ENCODE measurements at places on chromosomes 2 and 18.

GRCh38 chr18:6810191-6810590 is 80.7 kb downstream of the ARHGAP28 start:
- no peak for DNase-seq

- DNase-seq = no peak
These were observed 18.7 kb downstream of the CFAP53 start for GRCh38 chr18:50247561-50247960.

DNA sequence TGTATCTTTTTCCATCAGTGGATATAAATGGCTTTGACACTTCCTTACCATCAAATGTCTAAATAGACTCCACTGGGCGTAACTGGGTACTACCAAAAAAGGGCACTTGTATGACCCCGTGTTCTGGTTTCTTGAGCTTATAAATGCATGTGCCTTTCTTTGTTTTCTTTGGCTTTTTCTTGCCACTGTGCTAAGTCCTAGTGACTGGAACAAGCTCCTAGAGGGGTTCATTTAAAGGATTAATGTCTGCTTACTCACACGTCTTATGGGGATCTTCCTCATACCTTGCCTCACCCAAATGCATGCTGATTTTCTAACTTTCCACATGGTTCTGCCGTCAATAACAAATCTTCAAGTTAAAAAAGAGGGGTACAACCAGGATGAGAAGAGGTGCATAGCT is 19.8 kb upstream of the ZNF532 start:
- no peak for DNase-seq

GRCh38 chr18:56368066-56368465 is 270.3 kb downstream of the TXNL1 start:
- DNase-seq = no peak

DNA sequence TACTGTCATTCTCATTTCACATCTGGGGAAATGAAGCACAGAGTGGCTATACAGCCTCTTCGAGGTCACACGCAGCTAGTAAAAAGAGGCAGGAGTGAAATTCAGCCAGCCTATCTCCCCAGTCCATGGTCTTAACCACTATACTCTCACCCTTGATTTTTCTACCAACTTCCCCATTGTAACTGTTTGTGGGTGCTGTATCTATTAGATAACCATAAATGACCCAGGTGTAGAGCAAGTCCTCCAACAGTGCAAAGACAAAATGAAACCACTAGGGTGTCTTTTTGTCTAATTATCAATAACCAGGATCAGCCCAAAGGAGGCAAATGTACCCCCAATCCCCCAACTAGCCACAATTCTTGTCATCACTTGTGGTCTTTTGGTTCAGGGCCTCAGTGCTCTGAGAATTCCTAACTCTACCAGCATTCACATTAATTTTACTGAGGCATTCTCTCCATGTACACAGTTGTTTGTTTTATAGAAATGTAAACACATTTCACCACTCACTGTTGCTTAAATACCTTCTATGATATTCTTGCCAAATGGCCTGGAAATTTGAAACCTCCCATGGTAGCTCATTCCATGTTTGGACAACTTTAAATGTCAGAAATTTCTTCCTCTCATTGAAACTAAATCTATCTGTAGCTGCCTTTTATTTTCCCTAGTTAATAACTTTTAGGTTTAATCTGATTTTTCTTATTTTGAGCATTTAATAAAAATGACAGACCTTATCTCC is 58.7 kb downstream of the SLC40A1 start:
- DNase-seq = peak; percentile 18

GRCh38 chr2:224670203-224670602 is 46.0 kb downstream of the CCDC195 start:
- DNase-seq = no peak

DNA sequence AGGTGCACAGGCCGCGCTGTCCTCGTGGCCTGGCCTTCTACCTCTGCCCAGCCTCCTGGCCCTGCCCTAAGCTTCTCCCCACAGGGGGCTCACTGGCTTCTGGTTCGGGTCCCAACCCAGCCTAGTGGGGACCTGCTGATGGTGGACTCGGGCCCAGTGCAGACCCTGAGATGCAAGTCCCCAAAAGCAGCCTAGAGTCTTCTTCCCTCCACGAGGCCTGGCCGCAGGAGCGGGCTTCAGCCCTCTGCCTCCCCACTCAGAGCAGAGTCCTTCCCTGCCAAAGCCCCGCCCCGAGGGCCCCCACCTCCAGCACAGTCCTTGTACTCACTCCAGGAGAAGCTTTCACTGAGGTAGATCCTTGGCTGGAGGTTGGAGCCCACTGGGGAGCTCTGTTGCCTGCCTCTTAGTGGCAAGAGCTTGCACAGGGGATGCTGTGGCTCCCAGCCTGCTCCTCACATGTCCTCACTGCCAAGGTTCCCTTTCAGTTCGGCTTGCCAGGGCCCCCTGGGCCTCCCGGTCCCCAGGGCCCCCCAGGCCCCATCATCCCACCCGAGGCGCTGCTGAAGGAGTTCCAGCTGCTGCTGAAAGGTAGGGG is 3.6 kb downstream of the ERFE start:
- DNase-seq = no peak

GRCh38 chr2:171330155-171330956 is 103.4 kb downstream of the METTL8 start:
- no peak for DNase-seq

- DNase-seq = no peak
These were observed 306.7 kb downstream of the SETBP1 start for GRCh38 chr18:44987371-44987770.

DNA sequence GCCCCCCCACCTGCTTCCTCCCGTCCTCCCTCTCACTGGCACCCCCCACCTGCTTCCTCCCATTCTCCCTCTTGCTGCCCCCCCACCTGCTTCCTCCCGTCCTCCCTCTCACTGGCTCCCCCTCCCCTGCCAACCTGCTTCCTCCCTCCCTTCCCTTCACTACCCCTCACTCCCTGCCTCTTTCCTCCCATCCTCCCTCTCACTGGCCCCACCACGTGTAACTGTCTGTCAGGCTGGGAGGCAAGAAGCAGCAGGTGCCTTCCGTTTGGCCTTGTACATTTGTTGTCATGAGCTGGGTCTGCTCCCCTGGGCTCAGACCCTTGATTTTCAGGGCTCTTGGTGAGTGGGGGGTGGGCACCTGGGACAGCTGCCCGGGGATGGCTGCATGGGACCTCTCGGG is 19.1 kb downstream of the RTP5 start:
- DNase-seq = no peak

DNA sequence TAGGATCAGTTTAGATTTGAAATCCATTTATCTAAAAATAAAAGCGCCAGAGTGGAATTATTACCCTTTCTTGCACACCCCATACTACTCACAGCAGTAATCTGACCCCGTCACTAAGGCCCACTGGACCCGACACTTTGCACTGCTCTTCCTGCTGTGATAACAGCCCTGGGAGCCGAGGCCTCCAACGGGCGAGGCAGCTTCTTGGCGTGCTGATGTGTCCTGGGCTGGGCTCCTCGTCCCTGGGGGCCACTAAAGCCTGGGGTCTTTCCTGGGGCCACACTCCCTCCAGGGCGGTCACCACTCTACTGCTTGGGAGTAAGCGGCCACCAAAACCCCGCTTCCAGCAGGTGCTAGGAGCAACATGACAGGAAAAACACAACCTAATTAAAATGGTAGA is 61.7 kb downstream of the ZAP70 start:
- no peak for DNase-seq

GRCh38 chr2:165660361-165660760 is 133.7 kb downstream of the GALNT3 start:
- DNase-seq = no peak

GRCh38 chr2:238136820-238137537 is 1.5 kb upstream of the KLHL30 start:
- DNase-seq = no peak

- DNase-seq = no peak
These were observed 44.1 kb downstream of the TGFA start for GRCh38 chr2:70509565-70509964.

DNA sequence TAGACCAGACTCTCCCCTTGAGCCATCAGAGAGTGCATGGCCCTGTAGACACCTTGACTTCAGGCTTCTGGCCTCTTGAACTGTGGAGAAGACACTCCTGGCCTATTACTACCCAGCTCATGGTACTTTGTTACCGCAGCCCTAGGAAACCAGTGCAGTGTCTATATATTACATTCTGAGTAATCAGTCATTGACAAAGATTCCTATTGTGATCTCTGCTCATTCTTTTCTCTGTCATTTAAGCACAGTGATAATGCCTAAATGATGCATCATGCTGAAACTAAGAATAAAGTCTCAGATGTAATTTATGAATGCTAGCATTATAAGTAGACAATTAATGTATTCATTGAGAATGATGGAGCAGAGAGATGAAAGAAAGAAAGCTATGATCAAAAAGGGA is 603.5 kb downstream of the SOCS6 start:
- no peak for DNase-seq

DNA sequence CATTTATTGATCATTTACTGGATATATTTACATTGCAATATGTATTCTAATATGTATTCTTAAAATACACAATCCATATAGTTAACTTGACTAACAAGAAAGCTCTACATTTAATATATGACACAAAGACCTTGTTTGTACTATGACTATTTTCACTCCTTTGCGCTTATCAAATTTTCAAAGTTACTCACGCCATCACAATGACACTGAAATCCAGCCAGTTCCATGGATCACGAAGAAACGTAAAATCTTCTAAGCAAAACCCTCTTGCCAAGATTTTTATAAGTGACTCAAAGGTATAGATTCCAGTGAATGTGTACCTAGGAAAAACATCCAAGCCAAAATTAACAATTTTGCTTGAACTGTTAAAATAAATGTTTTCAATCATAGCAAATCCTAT is 39.6 kb downstream of the SCN3A start:
- DNase-seq = no peak

GRCh38 chr2:28721601-28722191 is 29.9 kb upstream of the PPP1CB start:
- no peak for DNase-seq

GRCh38 chr18:69402533-69402989 is 1.9 kb downstream of the DOK6 start:
- no peak for DNase-seq

- DNase-seq = no peak
These were observed 33.7 kb upstream of the RFX8 start for GRCh38 chr2:101508636-101509035.

- no peak for DNase-seq
These were observed 30.6 kb upstream of the SLC35G4 start for GRCh38 chr18:11578799-11579198.

DNA sequence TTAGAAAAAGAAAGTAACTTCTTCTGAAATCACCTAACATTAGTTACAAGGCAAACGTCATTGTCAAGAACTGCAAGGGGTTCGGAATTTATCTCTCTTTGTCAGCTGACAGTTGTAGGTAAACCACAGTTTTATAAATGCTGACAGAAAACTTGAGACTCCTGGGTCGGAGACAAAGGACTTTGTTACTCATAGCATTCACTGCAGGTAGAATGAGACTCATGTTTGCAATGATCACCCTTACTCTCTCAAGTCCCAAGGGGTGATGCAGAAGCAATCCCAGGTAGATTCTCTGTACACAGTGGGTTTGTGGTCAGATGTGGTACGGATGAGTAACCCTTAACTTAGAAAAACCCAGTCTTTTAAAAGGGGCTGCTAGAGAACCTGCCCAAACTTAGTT is 757.8 kb downstream of the TRIB2 start:
- DNase-seq = no peak

GRCh38 chr18:63762518-63762917 is 12.7 kb upstream of the SERPINB7 start:
- DNase-seq = no peak

- DNase-seq = peak; percentile 85
These were observed 112.8 kb downstream of the UPP2 start for GRCh38 chr2:158214431-158214830.

- DNase-seq = no peak
These were observed 21.6 kb downstream of the ASAP2 start for GRCh38 chr2:9228088-9228751.

- DNase-seq = peak; percentile 12
These were observed 34.4 kb downstream of the APLF start for GRCh38 chr2:68501768-68502167.

- no peak for DNase-seq
These were observed 398.5 kb upstream of the NRP2 start for GRCh38 chr2:205283736-205284270.

DNA sequence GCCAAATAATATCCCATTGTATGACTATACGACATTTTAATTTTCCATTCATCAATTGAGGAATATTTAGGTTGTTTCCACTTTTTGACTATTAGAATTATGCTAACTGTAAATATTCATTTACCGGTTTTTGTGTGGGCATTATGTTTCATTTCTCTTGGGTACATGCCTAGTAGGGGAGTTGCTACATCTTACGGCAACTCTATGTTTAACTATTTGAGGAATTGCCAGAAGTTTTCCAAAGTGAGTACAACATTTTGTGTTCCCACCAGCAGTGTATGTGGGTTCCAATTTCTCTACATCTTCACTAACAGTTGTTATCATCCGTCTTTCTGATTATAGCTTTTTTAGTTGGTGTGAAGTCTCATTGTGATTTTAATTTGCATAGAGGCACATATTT is 1.6 kb upstream of the KDSR start:
- no peak for DNase-seq

DNA sequence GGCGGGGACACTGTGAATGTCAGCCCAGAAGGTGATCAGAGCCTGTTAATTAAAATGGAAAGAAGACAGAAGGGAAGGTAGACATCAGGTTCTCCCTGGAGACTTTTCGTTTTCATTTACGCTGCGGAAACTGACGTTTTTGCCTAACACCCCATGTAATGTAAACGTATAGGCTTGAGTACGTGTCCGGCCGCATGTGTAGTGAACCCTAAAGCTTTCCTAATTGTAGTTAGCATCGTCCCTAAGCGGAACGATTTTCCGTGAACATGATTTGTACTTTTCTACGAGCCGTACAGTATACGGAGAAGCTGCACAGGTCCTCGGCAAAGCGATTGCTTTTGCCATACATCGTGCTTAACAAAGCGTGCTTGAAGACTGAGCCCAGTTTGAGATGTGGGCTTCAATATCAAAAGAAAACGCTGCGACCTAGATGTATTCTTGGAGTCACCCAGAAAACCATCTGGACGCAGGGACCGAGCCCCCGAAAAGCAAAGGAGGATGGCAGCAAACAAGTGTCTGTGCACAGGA is 284 bp downstream of the TIMM21 start:
- no peak for DNase-seq

GRCh38 chr2:236166796-236167296 is 1.3 kb downstream of the GBX2 start:
- no peak for DNase-seq

DNA sequence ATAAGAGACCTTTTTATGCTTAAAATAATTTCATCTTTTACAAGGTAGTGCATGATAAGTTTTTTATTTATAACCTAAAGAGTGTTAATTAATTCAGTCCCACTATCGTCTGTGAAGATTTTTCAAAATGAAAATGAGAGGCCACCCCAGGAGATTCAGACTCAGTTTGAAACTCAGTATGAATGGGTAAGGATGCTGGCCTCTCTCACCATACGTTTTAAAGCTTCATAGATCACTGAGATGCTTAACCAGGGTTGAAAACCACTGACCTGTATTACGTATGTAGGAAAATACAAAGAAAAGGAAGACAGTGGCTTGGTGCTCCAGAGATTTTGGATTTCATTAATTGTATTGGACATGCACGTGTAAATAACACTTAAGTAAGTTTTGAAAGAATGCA is 278.7 kb downstream of the FSIP2 start:
- DNase-seq = no peak

GRCh38 chr2:100274566-100275199 is 47.6 kb downstream of the LONRF2 start:
- DNase-seq = no peak

- DNase-seq = no peak
These were observed 211.4 kb downstream of the SH3RF3 start for GRCh38 chr2:109340381-109340780.

All from K562 (cell line).